Lower lobe of right lung (tissue), 2 donors: ENCODE measurements at places on chromosomes 11 and 22. TPM values are rescaled to one million over a fixed set of nuclear protein-coding genes. Genes with fewer than 3 reads are reported as not detected.

- H3K27ac ChIP-seq = no peak overlapping the region
- no peaks in the 10 kb centered on the region for H3K36me3 ChIP-seq
- H3K4me3 ChIP-seq = no peak overlapping the region
- DNase-seq = no peak
These were observed 149.1 kb downstream of the SHANK2 start for GRCh38 chr11:71103266-71103665.

C22orf31 gene
- not detected for total RNA-seq

GRCh38 chr22:43411040-43411868 lies 560 bp upstream of the MPPED1 start:
- no peak overlapping the region for H3K27ac ChIP-seq
- peak; percentile 36 for DNase-seq
- peaks cover 67% of the 10 kb centered on the region for H3K27me3 ChIP-seq

GRCh38 chr11:65789230-65790103 lies 2.6 kb downstream of the OVOL1 start:
- peaks cover 32% of the 10 kb centered on the region for H3K4me1 ChIP-seq
- no peak overlapping the region for H3K27ac ChIP-seq
- H3K36me3 ChIP-seq = no peaks in the 10 kb centered on the region

CHID1 gene
- 65.0 TPM for total RNA-seq

DNA sequence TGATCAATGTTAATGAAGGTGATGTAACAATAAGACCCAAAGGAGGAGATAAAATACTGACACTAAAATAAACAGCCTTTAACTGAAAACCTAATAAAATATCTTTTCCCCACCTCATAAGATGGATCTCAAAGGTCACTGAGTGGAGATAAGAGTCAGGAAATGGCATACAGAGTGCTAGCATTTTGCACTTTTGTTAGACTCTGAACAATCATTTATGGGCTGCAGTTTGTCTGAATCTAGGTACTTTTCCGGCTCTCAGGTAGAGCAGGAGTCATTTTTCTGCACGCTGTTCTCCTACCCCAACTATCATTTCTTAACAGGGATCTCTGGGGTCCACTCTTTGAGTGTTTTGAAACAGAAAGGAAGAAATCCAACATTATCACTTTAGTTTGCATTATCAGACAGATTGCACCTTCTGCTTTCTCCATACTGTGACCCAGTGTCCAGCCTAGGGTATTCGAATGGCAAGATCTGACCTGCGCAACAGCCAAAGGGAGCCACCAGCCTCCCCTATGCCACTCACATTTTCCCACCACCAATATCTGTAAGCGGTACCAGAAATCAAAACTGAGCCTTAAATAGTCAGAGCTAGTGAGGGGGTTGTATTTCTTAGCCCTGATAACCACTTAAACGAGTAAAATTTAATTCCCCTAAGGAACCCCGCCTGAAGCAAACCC lies 863 bp downstream of the SIAE start:
- H3K27me3 ChIP-seq = no peaks in the 10 kb centered on the region
- peaks cover under 1% of the 10 kb centered on the region for H3K36me3 ChIP-seq
- peaks cover 38% of the 10 kb centered on the region for H3K4me1 ChIP-seq

- no peaks in the 10 kb centered on the region for H3K27me3 ChIP-seq
- H3K36me3 ChIP-seq = no peaks in the 10 kb centered on the region
- H3K27ac ChIP-seq = no peak overlapping the region
- no peak overlapping the region for H3K4me3 ChIP-seq
These were observed 252.7 kb downstream of the TMEM135 start for GRCh38 chr11:87290304-87290922.

GRCh38 chr22:31135706-31136105 lies 4.6 kb downstream of the PLA2G3 start:
- no peaks in the 10 kb centered on the region for H3K36me3 ChIP-seq
- H3K4me3 ChIP-seq = no peak overlapping the region
- peaks cover 2% of the 10 kb centered on the region for H3K4me1 ChIP-seq
- no peak overlapping the region for H3K27ac ChIP-seq
- no peak for DNase-seq

SAC3D1 gene
- total RNA-seq = 12.6 TPM

KLHL35 gene
- total RNA-seq = 2.6 TPM
